ENCODE measurements at places on chromosomes 12 and 14.

GRCh38 chr14:94005324-94006073 lies 8.4 kb downstream of the CCDC197 start:
- peak; percentile 26 for DNase-seq

GRCh38 chr12:131103669-131104462 lies 150.2 kb downstream of the ADGRD1 start:
- DNase-seq: no peak

GRCh38 chr12:94318181-94318580 lies 141.5 kb downstream of the CEP83 start:
- no peak for DNase-seq

DNA sequence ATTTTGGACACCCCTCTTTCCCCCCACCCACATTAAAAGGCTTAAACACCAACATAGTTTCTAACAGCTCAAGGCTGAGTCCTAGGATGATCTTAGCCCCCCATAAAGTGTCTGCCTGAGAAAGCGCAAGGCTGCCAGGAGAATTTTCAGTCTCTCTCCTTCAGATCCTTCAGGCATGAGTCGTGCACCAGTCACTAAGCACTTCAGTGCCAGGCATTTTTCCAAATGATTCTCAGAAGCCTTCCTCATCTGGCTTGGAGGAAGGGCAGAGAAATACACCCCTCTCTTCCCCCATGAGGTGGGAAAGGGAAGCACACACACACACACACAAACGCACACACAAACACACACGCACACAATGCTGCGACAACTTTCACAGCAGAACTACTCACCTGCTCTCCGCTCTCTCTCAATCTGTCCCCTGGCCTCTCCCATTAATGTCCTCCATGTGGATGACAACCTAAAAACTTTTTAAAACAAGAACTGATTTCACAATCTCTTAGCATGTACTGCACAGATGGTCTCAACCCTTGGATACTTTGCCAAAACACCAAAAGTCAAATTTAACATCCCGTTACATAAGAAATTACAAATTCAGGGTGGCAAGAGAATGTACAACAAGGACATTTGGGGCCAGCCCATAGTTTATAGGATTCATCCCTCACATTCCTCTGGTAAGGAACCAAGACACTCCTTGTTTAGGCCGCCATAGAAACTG lies 49.8 kb downstream of the CKAP4 start:
- DNase-seq: no peak

DNA sequence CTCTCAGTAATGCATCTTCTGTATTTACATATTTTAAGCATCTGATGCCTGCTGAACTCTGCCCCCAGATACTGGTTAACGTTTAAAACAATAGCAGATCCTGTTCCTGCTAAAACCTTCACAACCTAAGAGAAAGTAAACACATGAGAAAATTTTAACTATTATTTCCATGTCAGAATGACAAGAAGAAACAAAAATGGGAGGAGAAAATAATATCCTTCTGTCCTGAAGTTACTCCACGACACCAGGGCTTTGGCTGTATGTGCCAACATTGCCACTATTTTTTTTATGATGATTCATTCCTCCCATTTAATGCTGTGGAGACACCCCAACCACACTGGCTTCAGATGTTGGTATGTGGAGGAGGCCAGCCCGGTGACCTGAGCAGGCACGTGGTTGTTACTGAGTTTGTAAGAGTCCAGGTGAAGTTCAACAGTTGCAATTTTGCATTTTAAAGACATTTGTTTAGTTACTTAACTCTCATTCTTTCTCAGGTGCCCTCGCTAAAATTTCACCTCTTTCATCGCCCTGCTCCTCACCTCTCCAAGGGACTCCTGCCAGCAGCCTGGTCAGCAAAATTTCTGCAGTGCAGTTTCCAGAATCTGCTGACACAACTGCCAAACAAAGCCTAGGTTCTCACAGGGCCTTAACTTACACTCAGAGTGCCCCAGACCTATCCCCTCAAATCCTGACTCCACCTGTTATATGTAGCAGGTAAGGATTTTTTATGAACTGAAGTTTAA lies 65.5 kb upstream of the SLCO1C1 start:
- no peak for DNase-seq

GRCh38 chr12:130568501-130568900 lies 147.6 kb downstream of the RIMBP2 start:
- DNase-seq: no peak

GRCh38 chr12:104751594-104751993 lies 206.5 kb downstream of the SLC41A2 start:
- DNase-seq: no peak

- no peak for DNase-seq
These were observed 36.0 kb downstream of the SCARB1 start for GRCh38 chr12:124827588-124828184.

GRCh38 chr14:33634631-33635030 lies 316.2 kb downstream of the EGLN3 start:
- no peak for DNase-seq

DNA sequence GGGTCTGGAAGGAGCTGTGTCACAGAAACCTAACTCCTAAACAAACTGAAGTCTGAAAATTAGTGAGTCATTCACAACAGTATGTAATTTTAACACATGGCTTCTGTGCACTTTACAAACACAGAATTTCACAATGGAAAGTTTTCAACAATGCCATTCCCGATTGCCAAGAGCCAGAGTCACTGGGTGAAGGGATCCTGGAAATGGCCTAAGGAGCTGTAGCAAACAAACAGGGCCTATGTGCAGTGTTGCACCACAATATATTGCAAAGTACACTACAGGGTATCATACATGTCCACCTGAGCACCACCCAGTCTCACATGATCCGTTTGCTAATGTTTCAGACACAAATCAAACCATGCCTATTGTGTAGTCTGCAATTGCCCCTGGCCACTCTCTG lies 184.7 kb upstream of the OTX2 start:
- DNase-seq: no peak

- DNase-seq: no peak
These were observed 2.4 kb downstream of the C12orf75 start for GRCh38 chr12:105332925-105333324.

- no peak for DNase-seq
These were observed 67.6 kb downstream of the POLR3B start for GRCh38 chr12:106425061-106425702.

GRCh38 chr12:30155001-30155730 lies 371.4 kb upstream of the TMTC1 start:
- no peak for DNase-seq

- DNase-seq: no peak
These were observed 23.7 kb downstream of the P2RX7 start for GRCh38 chr12:121156365-121156764.

- DNase-seq: no peak
These were observed 76.3 kb downstream of the SCFD1 start for GRCh38 chr14:30698463-30698862.

GRCh38 chr12:66107451-66107915 lies 23.1 kb downstream of the LLPH start:
- peak; percentile 80 for DNase-seq

Data from CD4-positive, alpha-beta T cell treated with Interleukin-21 for 1 hour (primary cell).